ENCODE measurements at places on chromosomes 7 and 10.

GRCh38 chr10:79111427-79111826 is 42.7 kb downstream of the ZMIZ1 start:
- DNase-seq, result no peak

- DNase-seq, result no peak
Observed at GRCh38 chr10:77159538-77160110, 478.0 kb downstream of the KCNMA1 start.

DNA sequence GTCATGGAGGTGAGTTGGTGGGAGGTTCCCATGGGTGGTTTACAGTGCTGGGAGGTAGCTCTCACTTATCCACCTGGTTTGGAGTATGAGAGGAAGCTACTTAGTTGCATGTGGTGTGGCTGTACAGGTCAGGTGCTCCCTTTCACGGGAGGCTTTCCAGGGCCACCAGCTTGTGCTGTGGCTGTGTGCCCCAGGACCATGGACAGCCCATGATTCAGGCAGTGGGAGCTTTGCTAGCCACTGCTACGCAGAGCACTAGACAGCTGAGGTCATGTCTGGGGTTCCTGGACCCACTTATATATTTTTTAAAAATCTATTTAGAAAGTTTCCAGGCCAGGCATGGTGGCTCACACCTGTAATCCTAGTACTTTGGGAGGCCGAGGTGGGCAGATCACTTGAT is 42.5 kb upstream of the KCNMA1 start:
- no peak for DNase-seq

DNA sequence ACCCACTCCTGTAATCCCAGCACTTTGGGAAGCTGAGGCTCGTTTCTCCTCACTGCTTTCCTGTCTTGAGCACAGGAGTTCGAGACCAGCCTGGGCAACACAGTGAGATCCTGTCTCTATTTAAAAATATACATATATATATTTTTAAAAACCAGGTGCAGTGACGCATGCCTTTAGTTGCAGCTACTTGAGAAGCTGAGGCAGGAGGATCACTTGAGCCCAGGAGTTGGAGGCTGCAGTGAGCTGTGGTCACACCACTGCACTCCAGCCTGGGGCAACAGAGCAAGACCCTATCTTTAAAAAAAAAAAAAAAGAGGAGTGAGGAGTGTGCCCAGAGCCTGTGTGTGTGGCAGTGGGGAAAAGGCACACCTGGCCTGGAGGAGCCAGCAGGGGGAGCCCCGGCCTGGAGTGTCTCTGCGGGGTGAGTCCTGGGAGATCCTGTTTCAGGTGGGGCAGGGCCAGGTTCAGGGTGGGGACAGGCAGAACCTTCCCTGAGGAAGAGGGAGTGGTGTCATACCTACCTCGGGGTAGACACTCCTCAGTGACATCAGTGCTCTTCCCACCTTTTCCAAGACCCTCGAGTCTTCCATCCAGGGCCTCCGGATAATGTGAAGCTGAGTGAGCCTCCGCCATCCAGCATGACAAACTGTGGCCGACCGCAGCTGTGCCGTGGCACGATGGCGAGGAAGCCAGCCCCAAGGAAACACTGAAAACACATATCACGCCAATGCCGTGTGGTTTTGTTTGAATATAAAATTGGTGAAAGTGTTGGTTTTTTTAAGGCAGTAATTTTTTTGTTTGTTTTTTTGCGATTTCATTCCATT is 9.0 kb upstream of the ARPC1B start:
- DNase-seq, result no peak

DNA sequence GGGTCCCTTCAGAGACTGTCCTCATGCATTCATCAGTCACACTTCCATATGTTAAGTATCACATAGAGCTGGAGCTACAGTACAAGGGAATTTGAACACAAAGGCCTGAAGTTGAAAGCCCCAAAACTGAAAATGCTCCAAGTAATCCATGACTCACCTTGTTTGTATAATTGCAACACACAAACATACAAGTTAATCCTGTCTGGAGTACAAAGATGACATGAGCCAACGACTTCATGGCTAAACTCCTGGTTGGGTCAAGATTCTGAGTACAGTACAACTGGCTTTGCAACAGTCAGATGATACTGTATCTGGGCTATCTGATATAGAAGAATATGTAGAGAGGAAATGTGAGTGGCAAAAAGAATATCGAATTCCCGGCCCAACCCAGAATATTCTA is 73.1 kb upstream of the AASS start:
- no peak for DNase-seq

DNA sequence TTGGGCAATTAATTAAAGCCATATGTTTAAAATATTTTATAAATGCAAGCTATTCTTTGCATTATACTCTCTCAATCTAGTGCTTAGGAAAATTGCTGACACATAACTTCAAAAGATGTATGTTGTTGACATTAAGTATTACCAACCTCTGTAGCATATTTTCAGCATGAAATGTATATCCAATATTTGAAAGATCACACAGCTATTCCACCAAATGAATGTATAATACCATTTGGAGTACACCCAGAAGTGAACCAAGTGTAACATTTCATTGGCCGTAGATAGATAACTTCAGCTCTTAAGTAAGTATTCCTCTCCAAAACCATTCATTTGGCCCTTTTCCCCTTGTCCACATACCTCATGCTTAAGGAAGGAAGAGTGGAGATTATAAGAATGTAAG is 104.6 kb downstream of the HECTD2 start:
- no peak for DNase-seq

DNA sequence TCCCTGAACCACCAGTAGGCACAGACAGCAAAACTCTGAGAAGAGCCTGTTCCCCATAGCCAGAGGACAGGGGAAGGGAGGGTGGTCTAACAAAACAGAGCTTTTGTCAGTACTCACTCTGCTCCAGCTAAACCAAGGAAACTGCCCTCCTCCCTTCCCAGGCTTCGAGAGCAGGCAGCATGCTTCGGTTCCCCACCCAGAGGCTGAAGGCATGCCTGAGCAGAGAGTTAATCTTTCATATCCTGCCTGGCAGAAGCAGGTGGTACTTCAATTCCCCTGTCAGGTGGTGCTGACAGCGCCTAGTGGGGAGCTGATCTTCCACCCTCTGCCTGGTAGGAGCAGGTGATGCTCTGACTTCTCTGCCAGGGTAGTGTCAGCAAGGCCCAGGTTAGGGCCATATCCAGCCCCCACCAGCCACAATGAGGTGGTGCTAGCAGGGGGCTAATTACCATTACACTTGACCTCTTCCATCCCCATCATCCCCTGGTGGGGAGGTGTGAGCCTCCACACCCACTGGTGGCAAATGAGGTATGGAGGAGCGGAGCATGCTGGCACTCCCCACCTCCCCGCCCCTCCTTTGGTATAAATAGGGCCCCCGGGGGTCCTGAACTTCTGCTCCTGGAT is 35.1 kb downstream of the SDK1 start:
- no peak for DNase-seq

GRCh38 chr10:90917238-90917967 is 3.5 kb downstream of the ANKRD1 start:
- no peak for DNase-seq

DNA sequence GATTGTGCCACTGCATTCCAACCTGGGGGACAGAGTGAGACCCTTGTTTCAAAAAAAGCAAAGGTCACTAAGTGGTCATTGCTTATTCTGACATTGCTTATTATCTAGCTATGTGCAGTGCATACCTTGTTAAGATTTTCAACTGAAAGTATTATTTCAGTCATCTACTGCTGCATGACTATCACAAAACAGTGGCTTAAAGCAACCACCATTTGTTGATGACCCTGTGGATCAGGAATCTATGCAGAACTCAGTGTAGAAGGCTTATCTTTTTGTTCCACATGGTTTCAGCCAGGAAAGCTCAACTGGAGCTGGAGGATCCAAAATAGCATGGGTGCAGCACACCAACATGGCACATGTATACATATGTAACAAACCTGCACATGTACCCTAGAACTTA is 23.1 kb downstream of the THNSL1 start:
- no peak for DNase-seq

DNA sequence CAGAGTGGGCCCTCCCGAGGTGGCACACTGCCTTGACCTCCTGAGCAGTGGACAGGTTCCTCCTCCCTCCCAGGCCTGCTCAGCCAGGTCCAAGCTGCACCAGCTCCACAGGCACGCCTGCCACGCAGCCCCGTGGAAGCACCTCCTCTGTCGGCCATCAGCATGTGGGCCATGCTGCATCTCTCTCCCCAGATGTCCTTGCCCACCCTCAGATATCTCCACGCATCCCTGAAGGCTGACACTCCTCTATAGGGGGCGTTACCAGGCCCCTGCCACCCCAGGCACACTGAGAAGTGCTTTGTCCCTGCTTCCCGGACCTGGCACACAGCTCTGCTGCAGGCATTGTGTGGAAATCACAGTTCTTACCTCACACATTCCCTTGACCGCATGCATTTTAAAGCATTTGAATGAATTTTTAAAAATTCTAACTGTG is 598.5 kb downstream of the SDK1 start:
- DNase-seq, result no peak

DNA sequence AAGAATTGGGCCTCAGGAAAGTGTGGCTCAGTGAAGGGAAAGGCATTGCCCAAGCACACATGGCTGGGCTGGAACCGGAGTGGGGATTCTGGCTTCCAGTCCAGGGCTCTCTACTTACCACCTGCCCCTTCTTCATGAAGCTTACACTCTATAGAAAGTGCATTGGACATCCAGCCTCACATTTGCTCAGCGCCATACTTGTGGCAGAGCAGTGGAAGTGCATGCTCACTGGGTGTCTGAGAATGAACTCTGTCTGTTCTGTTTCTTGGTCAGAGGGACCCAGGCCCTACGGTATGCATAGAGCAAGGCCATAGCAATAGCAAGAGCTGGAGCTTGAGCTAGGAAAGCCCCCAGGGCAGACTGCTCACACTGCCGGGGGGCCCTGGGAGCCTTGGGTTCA is 1253.5 kb downstream of the TYW1 start:
- DNase-seq, result no peak

- no peak for DNase-seq
Observed at GRCh38 chr7:85154282-85154937, 32.4 kb downstream of the SEMA3D start.

DNA sequence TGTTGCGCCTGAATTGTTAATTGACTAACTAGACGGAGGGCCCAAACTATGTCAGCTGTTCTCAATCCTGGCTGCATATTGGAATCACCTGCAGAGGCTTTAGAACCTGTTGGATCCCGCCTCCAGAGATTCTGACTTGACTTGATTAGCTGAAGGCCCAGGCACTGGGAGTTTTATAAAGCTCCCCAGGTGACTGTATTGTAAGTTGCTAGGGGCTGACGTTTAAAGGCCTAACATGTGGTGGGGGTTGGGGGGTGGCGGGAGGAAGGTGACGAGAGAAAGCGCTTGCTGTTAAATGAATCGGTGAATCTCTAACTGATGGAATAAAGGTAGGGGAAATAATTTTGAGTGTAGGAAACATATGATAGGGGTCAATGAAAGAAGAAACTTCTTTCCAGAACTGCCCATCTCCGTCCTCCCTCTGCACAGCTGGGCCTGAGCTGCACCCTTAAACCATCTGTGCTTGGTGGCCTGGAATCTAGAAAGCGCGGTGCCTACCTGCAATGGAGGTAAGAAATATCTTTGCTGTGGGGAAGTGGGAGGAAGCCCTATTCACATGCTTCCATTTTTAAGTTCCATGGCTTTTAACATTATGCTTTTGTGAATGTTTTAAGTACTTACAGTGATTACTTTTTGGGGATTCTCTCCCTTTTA is 225.0 kb upstream of the FAM3C start:
- DNase-seq, result no peak

GRCh38 chr10:66102756-66103155 is 823.1 kb upstream of the LRRTM3 start:
- DNase-seq, result no peak

DNA sequence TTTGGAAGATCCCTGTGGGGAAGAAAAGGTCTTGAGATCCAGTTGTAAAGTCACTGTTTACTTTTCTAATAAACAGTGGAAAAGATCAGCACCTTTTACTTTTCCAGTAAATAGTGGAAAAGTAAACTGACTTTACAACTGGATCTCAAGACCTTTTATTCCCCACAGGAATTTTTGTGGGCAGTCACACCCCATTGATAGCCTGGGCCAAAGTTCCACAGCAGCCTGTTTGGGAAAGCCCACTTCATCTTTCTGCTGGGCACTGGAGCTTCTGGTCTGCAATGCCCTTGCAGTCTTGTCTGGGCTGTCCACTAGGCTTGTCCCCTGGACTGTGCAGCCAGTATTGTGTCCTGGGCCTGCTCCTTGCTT is 50.2 kb downstream of the ADCY1 start:
- no peak for DNase-seq

DNA sequence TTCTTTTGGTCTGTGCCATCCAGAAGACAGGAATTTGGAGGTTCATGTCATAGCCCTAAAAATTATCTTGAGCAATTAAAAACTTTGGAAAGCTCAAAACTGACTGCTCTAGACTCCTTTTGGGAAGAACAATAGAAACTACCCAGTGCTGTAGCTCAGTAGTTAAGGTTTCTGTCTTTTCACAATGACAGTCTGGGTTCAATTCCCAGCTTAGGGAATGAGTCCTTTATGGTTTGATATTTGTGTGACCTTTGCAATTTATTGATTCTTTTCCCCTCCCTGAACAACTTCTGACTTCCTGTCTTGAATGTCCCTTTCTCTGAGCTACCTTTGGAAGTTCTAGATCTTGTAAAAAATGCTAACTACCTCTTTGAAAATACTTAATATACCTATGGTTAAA is 603.3 kb upstream of the IGFBP3 start:
- no peak for DNase-seq

DNA sequence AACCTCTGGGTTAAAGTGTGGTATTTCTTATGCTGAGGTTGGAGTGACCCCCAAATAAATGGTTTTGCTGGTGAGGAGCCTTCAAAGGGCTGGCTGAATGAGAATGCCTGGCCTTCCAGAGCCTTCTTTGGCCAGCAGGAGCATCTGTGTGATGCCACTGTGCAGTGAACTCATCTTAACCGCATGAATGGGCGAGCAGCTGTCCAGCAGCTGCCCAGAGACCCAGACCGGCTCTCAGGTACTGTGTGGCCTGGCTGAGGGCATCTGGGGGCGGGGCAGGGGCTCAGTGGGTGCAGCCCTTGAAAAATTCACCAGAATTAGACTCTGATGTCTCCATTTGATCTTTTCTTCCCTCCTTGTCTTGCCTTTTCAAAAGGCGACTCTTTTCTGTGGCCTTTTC is 59.0 kb downstream of the SYPL1 start:
- no peak for DNase-seq

DNA sequence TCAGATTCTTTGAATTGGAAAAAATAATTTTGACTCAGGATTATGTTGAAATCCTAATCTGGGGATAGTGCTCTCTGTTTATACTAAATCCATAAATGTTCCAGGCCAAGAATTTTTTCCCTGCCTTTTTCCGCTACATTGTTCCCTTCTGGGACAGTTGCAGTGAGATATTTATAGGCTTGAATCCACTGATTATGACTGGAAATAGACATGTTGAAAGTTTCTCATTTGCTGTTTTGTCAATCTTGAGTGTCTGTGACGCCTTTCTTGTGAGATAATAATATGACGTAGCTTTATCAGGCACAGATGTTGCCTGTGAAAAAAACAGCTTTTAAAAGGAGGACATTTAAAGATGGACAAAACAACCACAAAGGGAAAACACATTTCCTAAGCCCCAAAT is 155.9 kb downstream of the ARID5B start:
- no peak for DNase-seq
